Frontal cortex (tissue), 4 donors: ENCODE measurements at places on chromosomes 13 and 19.

- DNase-seq, result no peak
These were observed 8.0 kb downstream of the MYO1F start for GRCh38 chr19:8569066-8569771.

- no peak for DNase-seq
These were observed 235.1 kb downstream of the UQCRFS1 start for GRCh38 chr19:28977826-28978225.

- DNase-seq, result no peak
These were observed 240.4 kb downstream of the DACH1 start for GRCh38 chr13:71626421-71627117.

GRCh38 chr13:98233127-98233526 is 56.1 kb upstream of the RNF113B start:
- DNase-seq, result no peak

GRCh38 chr19:32878988-32879387 is 9.4 kb upstream of the SLC7A9 start:
- DNase-seq, result no peak

- no peak for DNase-seq
These were observed 965 bp upstream of the EIF3G start for GRCh38 chr19:10120538-10121189.

GRCh38 chr19:29650772-29651387 is 14.4 kb upstream of the PLEKHF1 start:
- no peak for DNase-seq
